SJSA1 (cell line): ENCODE measurements at places on chromosomes 13 and 19.

GRCh38 chr13:20369886-20370361 is 137.8 kb upstream of the GJB6 start:
- no peak for DNase-seq

GRCh38 chr13:48121733-48122132 is 26.8 kb upstream of the MED4 start:
- no peak for DNase-seq

DNA sequence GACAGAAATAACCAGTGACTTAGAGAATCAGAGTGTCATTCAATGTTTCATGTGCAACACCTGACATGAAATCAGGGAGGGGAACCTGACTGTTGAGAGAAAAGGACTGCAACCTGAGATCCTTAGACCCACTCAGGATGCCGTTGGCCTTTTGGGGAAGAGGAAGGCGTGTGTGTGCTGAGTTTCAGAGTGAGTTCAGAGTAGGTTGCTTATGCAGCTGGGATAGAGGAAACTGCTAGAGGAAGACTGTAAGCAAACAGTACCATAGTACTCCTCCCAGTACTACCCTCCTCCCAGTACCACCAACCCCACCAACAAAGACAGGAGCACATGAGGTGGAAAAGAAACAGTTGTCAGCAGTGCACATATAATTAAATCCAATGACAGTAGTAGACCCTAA is 63.7 kb downstream of the KL start:
- no peak for DNase-seq

- DNase-seq: no peak
These were observed 730.8 kb downstream of the EFNB2 start for GRCh38 chr13:105804561-105805190.

DNA sequence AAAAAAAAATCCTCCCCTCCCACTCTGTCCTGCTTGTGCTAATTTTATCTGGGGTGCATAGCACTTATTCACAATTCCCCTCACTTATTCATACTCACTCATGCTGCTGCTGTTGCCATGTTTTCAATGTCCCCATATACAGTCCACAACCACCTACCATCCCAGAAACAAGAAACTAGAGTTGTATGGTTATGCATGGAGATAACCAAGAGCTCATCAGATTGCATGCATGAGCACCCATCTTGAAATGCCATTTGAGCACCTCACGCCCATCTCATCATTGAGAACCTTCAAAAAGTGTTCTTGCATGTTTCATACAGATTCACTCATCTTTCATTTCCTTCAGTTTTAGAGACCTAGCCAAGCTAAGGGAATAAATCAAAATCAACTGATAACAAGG is 15.1 kb upstream of the N4BP2L2 start:
- no peak for DNase-seq

DNA sequence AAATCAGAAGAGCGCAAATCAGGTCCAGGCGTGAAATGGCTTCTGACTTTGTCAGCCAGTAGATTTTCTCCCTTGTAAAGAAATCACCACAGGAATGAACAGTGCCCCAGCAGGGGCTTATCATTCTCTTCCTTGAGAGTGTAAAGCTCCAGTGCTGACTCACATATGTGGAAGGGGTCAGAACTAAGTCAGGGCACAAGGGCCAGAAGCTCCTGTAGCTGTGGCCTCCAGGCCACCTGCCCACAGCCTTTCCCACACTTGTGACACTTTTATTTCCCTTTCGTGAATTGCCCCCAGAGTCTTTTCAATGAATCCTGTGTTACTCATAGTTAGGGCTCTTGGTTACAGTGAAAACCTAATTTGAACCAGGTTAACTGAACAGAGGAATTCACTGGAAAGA is 99.6 kb downstream of the SUCLA2 start:
- DNase-seq: no peak

DNA sequence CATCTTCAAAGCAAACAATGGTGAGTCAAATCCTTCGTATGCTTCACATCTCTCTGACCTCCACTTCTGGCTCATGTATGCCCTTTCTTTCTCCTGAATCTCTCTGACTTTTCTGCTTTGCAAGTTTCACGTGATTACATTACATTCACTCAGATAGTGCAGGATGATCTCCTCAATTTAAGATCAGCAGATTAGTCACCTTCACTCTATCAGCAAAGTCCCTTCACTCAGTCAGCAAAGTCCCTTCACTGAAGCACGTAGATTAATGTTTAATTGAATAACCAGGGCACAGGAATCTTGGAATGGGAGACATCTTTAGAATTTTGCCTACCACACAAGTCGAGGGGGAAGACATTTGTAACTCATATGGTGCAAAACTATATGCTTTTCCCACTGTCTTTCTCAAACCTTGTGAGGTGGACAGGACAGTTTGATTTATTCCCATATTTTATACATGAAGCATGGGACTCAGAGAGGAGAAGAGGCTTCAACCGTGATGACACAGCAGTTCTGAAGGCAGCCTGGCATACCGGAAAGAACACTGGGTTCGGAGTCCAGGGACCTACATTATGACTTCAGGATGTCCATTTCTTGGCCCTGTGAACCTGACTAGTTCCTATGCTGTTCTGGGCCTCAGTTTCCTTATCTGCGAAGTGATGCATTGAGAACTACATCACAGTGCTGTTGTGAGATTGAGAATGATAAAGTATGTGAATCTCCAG is 23.3 kb downstream of the SIGLECL1 start:
- no peak for DNase-seq

GRCh38 chr13:113813749-113814434 is 50.0 kb downstream of the GAS6 start:
- DNase-seq: peak; percentile 66

GRCh38 chr19:39156326-39157230 is 31.0 kb downstream of the PAK4 start:
- DNase-seq: no peak

DNA sequence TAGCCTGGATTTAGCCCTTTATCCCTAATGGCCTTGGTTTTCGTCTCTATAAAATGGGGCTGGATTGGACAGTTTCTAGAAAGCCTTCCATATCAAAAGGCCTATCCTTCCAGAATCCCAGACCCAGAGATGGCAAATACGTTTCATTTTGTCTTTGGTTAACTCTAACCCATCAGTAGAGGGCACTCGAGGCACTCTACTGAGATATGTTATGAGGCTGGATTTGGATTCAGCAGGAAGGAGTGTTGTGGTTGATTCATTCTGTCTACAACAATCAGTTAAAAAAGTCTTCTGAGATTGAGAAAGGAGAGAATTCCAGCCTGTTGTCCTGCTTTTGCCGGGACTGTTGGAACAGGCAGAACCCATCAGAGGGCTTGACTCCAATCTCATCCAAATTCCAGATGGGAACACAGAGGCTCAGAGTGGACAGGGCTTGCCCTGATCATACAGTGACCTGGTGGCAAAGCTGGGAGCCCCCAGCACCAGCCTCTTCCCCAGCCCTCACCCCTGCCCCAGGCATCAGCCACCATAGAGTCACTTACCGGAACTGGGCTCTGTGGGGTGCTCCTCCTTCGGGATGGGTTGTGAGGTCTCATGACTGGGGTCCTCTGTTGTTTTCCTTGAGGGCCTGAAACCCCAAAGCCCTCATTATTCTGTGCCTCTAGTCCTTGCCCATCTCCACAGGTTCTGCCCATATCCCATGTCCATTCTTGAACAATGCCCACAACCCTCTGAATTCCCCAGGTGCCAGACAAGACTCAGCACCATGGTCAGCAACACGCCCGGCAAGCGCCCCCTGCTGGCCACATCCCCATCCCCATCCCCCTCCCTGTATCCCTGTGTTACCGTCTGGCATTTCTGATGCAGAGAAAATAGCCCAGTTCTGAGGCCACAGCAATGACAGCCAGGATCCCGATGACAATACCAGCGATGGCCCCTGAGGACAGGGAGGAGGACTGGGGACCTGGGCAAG is 12.3 kb upstream of the ZNF180 start:
- DNase-seq: peak; percentile 59

- DNase-seq: no peak
These were observed 15.5 kb downstream of the ZSWIM9 start for GRCh38 chr19:48186015-48186414.

DNA sequence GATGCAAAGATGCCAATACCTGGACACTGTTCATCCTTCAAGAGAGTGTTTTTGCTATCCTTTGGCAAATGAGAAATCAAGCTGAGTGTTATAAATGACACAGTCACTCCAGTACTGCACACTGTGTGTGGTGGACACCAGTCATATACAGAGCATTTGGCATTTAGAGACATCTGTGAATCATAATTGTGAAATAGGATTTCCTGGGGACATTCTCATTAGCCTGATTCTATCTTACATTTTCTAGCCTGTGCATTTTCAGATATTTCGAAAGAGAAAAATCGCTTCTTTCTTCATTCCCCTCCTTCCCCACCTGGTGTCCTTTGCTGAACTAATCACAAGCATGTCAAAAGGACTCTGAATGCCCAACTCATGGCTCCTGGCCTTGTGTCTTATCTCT is 781.0 kb upstream of the ARGLU1 start:
- no peak for DNase-seq

GRCh38 chr19:3618144-3618810 is 8.3 kb downstream of the CACTIN start:
- peak; percentile 66 for DNase-seq

DNA sequence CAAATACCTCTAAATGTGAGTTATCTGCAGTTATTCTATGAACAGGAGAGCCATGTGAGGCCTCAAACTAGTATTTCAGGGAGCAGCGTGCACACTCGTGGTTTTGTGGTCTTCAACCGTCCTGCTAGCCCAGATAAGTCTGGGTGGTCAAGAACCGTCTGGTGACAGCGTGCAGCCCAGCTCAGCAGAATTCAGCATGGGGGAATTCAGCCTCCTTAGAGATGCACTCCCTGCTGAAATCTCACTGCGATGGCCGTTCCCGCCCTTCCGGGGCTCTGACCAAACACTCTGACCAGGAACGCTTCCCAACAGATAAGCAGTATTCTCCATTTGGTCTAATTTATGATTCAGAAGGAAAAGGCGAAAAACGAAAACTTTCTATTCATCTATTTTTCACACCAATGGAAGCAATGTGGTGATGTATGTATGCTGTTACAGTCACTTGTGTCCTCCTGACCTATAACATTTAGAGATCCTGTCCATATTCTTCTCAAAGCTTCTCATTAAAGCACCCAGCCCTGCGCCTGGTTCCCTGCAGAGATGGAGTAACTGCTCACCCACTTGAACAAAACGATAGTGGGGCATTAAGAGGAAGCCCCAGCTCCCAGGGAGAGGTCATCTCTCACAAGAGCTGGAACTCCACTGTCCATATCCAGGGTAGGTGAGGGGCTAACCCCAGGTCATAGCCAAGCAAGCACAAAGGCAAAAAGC is 2.9 kb downstream of the ANKRD27 start:
- no peak for DNase-seq

- no peak for DNase-seq
These were observed 279.5 kb downstream of the POU4F1 start for GRCh38 chr13:78323848-78324247.

- no peak for DNase-seq
These were observed at the start of gene BBC3 for GRCh38 chr19:47230921-47231214. BBC3 (minus strand) TSS chr19:47231199; CDS start chr19:47228431, 2,768 bp downstream.

GRCh38 chr19:17073869-17074633 is 1.2 kb downstream of the HAUS8 start:
- no peak for DNase-seq

- no peak for DNase-seq
These were observed 85.8 kb downstream of the ATP8A2 start for GRCh38 chr13:25457566-25457965.

DNA sequence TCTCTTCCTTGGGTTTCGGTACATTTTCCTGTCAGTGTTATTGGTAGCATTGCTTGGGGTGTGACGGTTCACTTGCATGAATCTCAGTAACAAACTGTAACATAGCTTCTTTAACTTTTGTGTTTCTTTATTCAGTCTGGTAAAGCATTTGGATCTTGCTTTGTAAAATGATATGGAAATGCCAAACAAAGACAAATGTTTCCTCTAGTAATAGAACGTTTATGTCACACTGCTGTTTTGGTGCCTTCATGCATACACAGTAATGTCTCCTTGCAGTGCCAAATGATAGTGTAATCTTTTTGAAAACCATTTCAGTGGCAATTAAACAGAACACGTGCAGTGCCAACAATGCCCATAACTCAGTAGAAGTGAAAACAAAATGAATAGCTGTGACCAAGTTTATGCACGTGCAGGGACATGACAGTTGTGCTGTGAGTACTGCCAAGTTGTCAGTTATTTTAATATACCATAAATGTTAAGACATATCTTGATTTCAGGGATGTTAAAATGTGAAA is 110.8 kb downstream of the RXFP2 start:
- DNase-seq: no peak

DNA sequence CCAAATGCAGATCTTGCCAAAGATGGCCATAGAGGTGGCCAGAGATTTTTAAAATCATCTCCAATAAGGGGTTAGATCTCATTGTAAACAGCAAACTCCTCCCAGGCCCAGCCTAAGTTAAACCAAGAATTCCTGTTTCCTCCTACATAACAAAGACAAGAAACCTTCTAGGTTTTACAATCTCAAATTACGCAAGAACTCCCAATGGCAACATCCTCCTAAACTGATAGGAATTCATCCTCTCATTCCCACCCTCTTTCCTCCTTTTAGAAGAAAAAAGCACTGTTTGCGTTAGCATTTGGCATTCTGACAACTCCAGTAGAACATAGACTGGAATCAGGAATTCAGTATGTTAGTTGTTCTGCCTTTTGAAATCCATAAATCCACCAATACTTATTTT is 14.6 kb downstream of the PROSER1 start:
- DNase-seq: no peak

- DNase-seq: peak; percentile 42
These were observed 161.7 kb downstream of the TEX29 start for GRCh38 chr13:111482126-111482525.

GRCh38 chr13:109938255-109938936 is 152.0 kb upstream of the IRS2 start:
- no peak for DNase-seq
